Omental fat pad (tissue), 4 donors: ENCODE measurements at places on chromosomes 1 and 21. TPM values are rescaled to one million over a fixed set of nuclear protein-coding genes. Genes with fewer than 3 reads are reported as not detected.

OR2M5 gene
- not detected for total RNA-seq

PTTG1IP gene
- 222 TPM for total RNA-seq

ADGRL4 gene
- total RNA-seq, result 26.5 TPM

SERTAD4 gene
- total RNA-seq, result 0.75 TPM

LRRN2 gene
- 3.5 TPM for total RNA-seq

ANGPTL3 gene
- total RNA-seq, result not detected

CHAF1B gene
- total RNA-seq, result 1.3 TPM

TSSK3 gene
- not detected for total RNA-seq

MRPL24 gene
- 74.4 TPM for total RNA-seq

LMOD1 gene
- total RNA-seq, result 31.6 TPM

LCE1D gene
- total RNA-seq, result not detected

CHODL gene
- 0.48 TPM for total RNA-seq

S1PR1 gene
- 206 TPM for total RNA-seq

HMGCS2 gene
- total RNA-seq, result not detected

LDLRAD1 gene
- not detected for total RNA-seq

TCEA3 gene
- 13.2 TPM for total RNA-seq

WNT3A gene
- not detected for total RNA-seq

C4BPA gene
- 3.3 TPM for total RNA-seq

ADAMTSL4 gene
- total RNA-seq, result 37.2 TPM

LGR6 gene
- total RNA-seq, result not detected

MFSD2A gene
- 6.3 TPM for total RNA-seq

ZBTB8A gene
- total RNA-seq, result 6.1 TPM

KRTAP7-1 gene
- not detected for total RNA-seq

SDC3 gene
- total RNA-seq, result 27.3 TPM

PRRX1 gene
- 44.0 TPM for total RNA-seq

PIAS3 gene
- total RNA-seq, result 19.3 TPM

FHAD1 gene
- 0.96 TPM for total RNA-seq

PFDN2 gene
- total RNA-seq, result 90.1 TPM

S100A7A gene
- total RNA-seq, result not detected

CYP4A11 gene
- not detected for total RNA-seq

LRRC53 gene
- total RNA-seq, result not detected

CHIA gene
- not detected for total RNA-seq

KRTAP19-5 gene
- not detected for total RNA-seq

IL12RB2 gene
- 2.0 TPM for total RNA-seq

NOS1AP gene
- 1.9 TPM for total RNA-seq

GABRD gene
- not detected for total RNA-seq

B3GALT5 gene
- total RNA-seq, result not detected

GBP6 gene
- not detected for total RNA-seq

UBXN11 gene
- 23.8 TPM for total RNA-seq

DTL gene
- 0.74 TPM for total RNA-seq

KCTD3 gene
- 84.5 TPM for total RNA-seq

DNAJC6 gene
- total RNA-seq, result 3.5 TPM

KCNJ15 gene
- 12.1 TPM for total RNA-seq

LSM10 gene
- 39.8 TPM for total RNA-seq

C1orf141 gene
- not detected for total RNA-seq

PEF1 gene
- total RNA-seq, result 63.3 TPM

NBPF6 gene
- not detected for total RNA-seq

CHI3L2 gene
- 3.9 TPM for total RNA-seq

HMCN1 gene
- total RNA-seq, result 5.2 TPM

C1orf167 gene
- not detected for total RNA-seq
